Activated CD4-positive, alpha-beta T cell treated with anti-CD3 and anti-CD28 coated beads, Interleukin-2, amount 50 U/mL, for 16 hours (primary cell): ENCODE measurements at places on chromosomes 7 and 10.

DNA sequence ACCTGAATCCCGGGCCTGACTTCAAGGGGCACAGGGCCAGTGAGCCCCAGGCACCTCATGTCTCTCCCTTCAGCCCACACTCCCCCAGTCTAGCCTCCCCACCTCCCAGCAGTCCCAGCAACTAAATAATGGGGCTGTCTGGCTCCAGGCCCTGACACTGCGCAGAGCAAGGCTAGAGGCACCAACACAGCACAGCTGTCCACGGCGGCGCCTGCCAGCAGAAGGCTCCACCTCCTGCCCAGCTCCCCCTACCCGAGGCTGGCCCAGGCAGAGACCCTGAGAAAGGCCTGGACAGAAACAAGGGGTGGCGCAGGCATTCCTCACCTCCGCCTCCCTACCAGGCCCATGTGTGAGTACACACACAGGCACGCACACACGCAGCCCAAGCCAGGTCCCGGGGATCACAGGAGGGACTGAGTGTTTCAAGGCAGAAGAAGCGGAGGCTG lies 6.1 kb downstream of the KCNH2 start:
- DNase-seq = no peak

DNA sequence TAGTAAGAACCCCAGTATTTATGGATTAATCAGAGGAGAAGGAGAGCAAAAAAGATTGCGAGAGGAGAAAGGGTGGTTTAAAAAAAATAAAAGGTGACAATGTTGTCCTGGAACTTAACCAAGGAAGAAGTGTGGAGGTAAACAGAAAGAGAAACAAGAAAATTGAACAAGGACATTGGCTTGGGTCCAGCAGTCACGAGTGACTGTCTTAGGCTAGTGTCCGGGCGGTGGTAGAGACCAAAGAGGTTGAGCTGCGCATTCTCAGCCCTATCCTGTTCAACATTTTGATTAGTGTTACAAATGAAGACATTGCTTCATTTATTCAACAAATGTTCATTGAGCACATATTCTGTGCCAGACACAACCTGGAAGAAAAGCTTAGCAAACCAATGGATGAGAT lies 329.9 kb downstream of the FGFR2 start:
- no peak for DNase-seq

DNA sequence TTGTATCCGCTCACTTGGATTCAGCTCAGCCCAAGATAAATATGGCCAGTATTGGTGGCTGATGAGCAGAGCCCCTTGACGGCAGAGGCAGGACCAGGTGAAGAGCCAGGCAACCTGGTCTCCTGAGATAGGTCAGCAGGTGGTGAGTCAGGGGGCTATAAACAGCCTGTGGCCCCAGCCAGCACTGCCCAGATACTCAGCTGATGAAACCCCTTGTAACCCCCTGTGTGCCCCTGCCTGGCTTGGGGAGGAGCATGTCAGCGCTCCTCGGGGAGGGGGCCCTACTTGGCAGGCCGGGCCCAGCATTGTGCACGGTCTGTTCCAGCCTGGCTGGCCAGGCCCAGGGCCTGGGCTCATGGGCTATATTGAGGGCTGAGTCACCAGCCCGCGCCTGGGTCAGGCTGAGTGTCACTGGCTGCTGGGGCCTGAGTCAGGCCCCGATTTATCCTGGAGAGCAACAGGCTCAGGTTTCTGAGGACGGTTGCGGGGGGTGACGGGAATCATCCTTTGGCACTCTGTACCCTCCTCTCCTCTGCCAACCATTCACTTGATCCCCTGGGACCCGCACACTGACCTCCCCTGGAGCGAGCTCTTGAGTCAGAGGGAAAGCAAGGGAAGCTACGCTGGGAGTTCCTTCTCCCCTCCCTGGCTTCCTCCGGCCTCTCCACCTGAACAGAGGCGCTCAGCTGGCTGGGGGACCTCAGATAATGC lies 2.8 kb upstream of the FLNC start:
- no peak for DNase-seq

- DNase-seq = peak; percentile 65
These were observed 35.8 kb upstream of the EZH2 start for GRCh38 chr7:148919859-148920258.

- no peak for DNase-seq
These were observed 118.1 kb downstream of the INHBA start for GRCh38 chr7:41584746-41585145.

- DNase-seq = no peak
These were observed 587.5 kb downstream of the PTPRN2 start for GRCh38 chr7:158000160-158000559.

DNA sequence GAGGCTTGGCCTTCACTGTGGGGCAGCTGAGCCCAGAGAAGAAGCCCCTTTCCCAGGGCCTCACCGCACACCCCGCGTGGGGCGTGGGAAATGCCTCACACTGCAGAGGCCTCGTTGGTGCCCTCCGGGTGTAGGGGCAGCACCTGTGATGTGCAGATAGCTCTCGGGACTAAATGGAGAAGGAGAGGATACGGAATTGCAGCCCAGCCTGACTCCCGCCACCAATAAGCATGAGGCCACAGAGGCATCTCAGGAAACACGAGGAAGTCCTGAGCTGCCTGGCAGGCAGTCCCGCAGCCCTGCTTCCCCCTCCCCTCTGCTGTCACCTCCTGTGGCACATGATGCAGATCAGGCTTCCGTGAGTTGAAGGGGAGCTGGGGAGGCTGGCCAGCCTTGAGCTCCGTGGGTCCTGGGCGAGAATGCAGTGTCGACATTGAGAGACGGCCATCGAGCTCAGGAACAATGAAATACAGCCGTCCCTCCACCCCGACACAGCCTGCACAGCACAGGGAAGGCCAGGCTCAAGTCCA lies 59.6 kb upstream of the PPP2R2D start:
- DNase-seq = no peak
